ENCODE measurements at places on chromosomes 5 and 9.

DNA sequence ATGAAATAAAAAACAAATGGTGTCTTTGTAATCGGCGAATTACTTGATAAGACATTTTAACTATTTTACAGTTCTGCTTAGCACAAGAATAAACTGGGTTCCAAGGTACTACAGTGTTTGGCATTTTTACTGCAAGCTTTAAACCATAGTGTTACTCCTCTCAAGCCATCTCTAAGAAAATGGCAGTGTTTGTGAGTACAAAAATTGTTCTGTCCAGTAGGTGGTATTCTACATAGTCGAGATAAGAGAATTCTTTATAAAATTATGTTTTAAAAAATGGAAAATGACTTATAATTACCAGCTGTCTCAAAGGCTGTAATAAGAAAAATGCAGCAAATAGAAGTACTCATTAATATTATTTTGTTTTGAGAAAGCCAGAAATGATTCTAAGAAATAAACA, 3.2 kb downstream of the SMIM15 start:
- H3K4me1 ChIP-seq: peaks cover 4% of the 10 kb centered on the region
- H3K27ac ChIP-seq: no peak overlapping the region
- peaks cover 54% of the 10 kb centered on the region for H3K36me3 ChIP-seq
- no peak for DNase-seq
- H3K4me3 ChIP-seq: no peak overlapping the region

- H3K27me3 ChIP-seq: no peaks in the 10 kb centered on the region
- H3K4me3 ChIP-seq: no peak overlapping the region
- no peak for DNase-seq
- H3K36me3 ChIP-seq: peaks cover 7% of the 10 kb centered on the region
- H3K4me1 ChIP-seq: no peaks in the 10 kb centered on the region
Measured at GRCh38 chr5:97112230-97112629, 30.2 kb downstream of the LIX1 start.

- no peaks in the 10 kb centered on the region for H3K4me1 ChIP-seq
- H3K4me3 ChIP-seq: peak overlapping the region; percentile 24
- H3K27me3 ChIP-seq: peaks cover 13% of the 10 kb centered on the region
- no peaks in the 10 kb centered on the region for H3K36me3 ChIP-seq
Measured at GRCh38 chr5:73437777-73438644, 10.6 kb downstream of the FOXD1 start.

GRCh38 chr5:93503598-93504067, 77.4 kb downstream of the NR2F1-AS1 start:
- H3K36me3 ChIP-seq: peaks cover 2% of the 10 kb centered on the region
- no peak overlapping the region for H3K4me3 ChIP-seq
- DNase-seq: no peak

- no peaks in the 10 kb centered on the region for H3K36me3 ChIP-seq
- H3K27me3 ChIP-seq: no peaks in the 10 kb centered on the region
- peaks cover 7% of the 10 kb centered on the region for H3K4me1 ChIP-seq
- no peak overlapping the region for H3K27ac ChIP-seq
- no peak overlapping the region for H3K4me3 ChIP-seq
- DNase-seq: no peak
Measured at GRCh38 chr9:123601828-123602227, 245.8 kb downstream of the CRB2 start.

GRCh38 chr5:68178579-68178978, 37.0 kb upstream of the PIK3R1 start:
- no peaks in the 10 kb centered on the region for H3K36me3 ChIP-seq
- no peaks in the 10 kb centered on the region for H3K4me1 ChIP-seq
- no peaks in the 10 kb centered on the region for H3K27me3 ChIP-seq
- no peak overlapping the region for H3K27ac ChIP-seq

- H3K4me1 ChIP-seq: no peaks in the 10 kb centered on the region
- H3K27me3 ChIP-seq: no peaks in the 10 kb centered on the region
Measured at GRCh38 chr5:136037001-136037705, 8.4 kb downstream of the TGFBI start.

DNA sequence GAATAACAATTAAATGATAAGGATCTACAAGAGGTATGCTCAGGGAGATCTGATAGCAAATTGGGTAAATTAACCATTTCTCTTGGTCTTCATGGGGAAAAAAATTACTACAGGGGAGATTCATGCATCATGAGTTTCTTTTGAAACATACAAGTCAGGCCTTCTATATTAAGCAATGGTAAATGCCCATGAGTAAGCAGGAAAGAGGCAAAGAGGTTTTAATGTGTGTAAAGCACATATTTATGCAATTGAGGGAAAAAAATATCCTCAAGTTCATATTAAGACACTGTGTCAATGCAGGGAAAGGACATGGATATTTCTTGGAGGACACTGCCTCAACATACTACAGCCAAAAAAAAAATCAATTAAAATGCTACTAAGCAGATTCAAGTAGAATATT, 73.4 kb upstream of the NR4A3 start:
- H3K36me3 ChIP-seq: no peaks in the 10 kb centered on the region
- peaks cover 3% of the 10 kb centered on the region for H3K4me1 ChIP-seq
- no peaks in the 10 kb centered on the region for H3K27me3 ChIP-seq
- DNase-seq: no peak
- no peak overlapping the region for H3K4me3 ChIP-seq

GRCh38 chr9:13383855-13384254, 104.4 kb upstream of the MPDZ start:
- no peaks in the 10 kb centered on the region for H3K36me3 ChIP-seq
- DNase-seq: no peak

DNA sequence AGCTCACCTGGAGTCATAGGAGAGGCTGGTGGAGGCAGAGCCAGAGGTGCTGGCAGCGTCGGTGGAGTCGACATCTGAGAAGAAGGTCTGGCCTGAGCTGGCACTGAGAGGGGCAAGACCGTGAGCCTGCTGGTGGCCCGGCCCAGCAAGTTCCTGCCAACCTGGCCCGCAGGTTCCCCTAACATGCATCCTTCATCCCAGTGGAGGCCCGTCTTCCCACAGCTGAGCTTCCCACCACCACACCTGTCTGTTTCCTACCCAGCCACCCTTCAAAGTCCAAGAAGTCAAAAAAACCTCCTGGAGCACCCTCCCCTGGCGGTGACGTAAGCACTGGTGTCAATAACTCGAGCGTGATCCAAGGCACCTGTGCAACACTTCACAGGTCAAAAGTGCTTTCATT, 16.9 kb downstream of the PHF19 start:
- no peak for DNase-seq
- H3K4me3 ChIP-seq: no peak overlapping the region
- no peaks in the 10 kb centered on the region for H3K27me3 ChIP-seq
- H3K27ac ChIP-seq: no peak overlapping the region
- no peaks in the 10 kb centered on the region for H3K4me1 ChIP-seq
- H3K36me3 ChIP-seq: peaks cover 85% of the 10 kb centered on the region

- no peaks in the 10 kb centered on the region for H3K27me3 ChIP-seq
- DNase-seq: no peak
- H3K36me3 ChIP-seq: no peaks in the 10 kb centered on the region
- H3K4me3 ChIP-seq: no peak overlapping the region
- no peak overlapping the region for H3K27ac ChIP-seq
Measured at GRCh38 chr5:124420952-124421351, 325.5 kb downstream of the ZNF608 start.

DNA sequence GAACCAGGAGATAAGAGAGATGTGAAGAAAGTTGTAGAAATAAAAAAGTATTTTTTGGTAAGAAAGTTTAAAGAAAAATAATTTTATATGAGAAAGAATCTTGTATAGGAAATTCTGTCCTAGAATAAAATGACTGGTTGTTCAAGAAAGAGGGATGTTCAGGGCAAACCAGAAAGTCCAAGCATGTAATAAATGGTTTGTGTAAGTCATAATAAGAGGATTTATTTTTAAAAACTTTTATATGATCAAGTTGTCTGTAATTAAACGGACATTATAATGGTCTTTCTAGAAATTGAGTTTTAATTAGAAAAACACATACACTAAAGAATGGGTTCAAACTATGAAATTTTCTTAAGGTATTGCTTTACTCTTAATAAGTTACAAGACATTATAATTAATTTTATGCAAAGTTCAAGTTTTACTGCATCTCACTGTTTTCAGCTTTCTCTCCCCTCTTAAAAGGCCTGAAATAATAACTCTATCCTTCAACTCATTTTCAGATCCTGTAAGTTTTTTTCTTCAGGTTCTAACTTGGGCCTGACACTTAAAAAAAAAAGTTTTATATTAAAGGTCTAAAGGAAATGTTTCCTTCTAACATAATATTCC, 56.1 kb upstream of the ZNF300 start:
- H3K4me1 ChIP-seq: no peaks in the 10 kb centered on the region
- DNase-seq: no peak
- H3K27ac ChIP-seq: no peak overlapping the region
- no peaks in the 10 kb centered on the region for H3K27me3 ChIP-seq
- H3K4me3 ChIP-seq: no peak overlapping the region

DNA sequence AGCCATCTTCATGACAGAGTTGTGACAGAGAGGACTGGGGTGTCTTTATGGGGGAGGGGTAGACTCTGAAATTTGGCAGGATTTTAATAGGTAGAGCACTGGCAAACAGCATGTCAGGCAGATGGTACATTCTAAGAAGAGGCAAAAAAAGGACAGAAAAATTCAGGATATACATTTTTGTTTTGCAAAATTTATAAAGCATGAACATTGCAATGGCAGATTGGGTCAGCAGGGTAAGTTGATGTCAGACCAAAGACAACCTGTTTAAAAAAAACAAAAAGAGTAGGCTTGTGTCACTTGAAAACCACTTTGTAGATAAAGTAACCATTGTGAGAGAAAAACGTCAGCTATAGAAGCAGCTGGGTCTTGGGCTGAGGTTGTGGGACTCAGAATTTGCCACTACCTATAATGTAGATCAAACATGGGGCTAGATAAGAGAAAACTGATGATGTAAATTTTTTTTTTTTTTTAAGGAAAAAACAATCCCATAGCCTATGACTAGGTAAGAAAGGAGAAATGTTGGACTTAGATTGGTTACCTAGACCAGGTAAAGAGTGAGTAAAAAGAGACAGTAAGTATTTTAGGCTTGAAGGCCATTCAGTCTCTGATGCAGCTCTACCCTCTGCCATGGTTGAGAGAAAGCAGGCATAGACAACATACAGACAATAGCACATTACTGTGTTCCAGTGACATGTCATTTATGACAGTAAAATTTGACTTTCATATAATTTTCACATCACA, 8.3 kb downstream of the CAMK4 start:
- no peaks in the 10 kb centered on the region for H3K27me3 ChIP-seq
- no peaks in the 10 kb centered on the region for H3K4me1 ChIP-seq
- no peaks in the 10 kb centered on the region for H3K36me3 ChIP-seq
- no peak overlapping the region for H3K27ac ChIP-seq
- no peak overlapping the region for H3K4me3 ChIP-seq
- DNase-seq: no peak

GRCh38 chr5:55495216-55495615, 39.5 kb downstream of the PLPP1 start:
- no peaks in the 10 kb centered on the region for H3K4me1 ChIP-seq
- no peak for DNase-seq
- H3K36me3 ChIP-seq: no peaks in the 10 kb centered on the region
- H3K27ac ChIP-seq: no peak overlapping the region
- no peak overlapping the region for H3K4me3 ChIP-seq

DNA sequence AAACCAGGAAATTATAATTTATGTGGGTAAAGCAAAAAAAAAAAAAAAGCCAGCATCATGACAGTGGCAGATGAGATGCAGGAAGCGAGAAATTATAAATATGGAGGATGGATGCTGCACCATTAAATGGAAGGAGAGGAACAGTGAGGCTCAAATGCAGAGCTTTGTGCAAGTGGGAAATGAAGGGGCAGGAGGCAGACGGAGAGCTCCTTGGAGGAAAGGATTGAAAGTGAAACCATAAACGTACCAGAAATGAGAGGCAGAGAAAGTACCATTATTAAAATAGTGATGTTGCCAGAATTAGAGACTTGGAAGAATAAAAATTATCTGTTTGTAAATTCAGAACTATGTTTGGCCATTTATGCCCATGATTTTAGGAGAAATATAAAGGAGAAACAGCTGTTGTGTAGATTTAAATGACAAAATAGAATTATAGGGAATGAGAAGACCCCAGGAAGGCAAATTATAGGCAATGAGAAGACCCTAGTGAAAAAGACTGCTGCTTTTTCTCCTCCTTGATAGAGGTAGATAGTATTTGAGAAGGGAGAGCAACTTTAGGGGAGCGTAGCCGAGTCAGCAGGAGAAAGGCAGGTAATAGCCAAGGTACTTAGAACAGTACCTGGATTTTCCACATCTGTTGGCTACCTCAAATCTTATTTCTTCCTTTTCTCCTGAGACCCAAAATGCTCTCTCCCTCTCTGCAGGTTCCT, 341.0 kb upstream of the CD180 start:
- no peak for DNase-seq
- H3K4me1 ChIP-seq: no peaks in the 10 kb centered on the region
- H3K4me3 ChIP-seq: no peak overlapping the region
- H3K27me3 ChIP-seq: no peaks in the 10 kb centered on the region

DNA sequence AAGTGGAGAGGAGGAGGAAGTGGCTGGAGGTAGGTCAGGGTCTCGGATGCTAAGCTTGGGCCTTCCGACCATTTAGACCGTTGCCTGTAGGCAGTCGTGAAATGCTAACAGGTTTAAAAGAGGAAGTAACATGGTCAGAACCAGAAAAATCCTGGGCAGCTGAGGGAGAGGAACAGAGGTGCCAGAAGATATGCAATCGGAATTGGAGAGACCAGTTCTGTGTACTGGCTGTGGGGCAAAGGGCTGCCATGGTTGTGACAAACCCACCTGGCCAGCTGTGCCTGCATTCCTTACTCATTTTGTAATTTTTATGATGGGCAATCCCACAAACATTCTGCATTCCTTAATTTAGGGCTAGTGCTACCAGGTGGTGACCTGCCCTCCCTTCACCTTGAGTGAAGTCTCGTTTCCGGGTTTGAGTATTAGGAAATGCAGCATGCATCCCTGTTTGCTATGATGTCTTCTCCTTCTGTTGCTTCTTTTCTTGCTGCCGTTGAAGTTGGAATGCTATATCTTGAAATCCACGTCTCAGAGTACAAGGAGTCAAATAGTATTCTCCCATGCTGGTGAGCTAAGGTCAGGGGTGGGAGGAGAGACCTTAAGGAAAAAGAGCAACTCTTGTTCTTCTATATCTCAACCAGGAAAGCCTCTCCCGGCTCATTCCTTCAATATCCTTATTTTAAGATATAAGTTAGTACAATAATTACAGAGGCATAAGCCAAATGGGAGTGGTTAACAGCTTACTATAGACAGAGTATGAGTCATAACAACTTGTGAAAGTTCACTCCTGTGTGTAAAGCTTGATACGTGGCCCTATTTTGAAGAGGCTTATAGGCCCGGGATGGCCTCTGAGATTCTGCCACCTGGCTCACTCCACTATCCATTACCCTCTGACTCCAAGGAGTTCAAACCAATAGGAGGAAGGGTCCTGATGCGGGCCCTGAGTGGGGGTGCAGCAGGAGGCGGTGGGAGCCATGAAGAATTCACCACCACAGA, 37.0 kb downstream of the B4GALT1 start:
- H3K4me3 ChIP-seq: no peak overlapping the region
- peaks cover 2% of the 10 kb centered on the region for H3K4me1 ChIP-seq
- no peaks in the 10 kb centered on the region for H3K36me3 ChIP-seq

- H3K4me3 ChIP-seq: no peak overlapping the region
- no peak overlapping the region for H3K27ac ChIP-seq
- no peaks in the 10 kb centered on the region for H3K36me3 ChIP-seq
- H3K4me1 ChIP-seq: peaks cover 14% of the 10 kb centered on the region
- no peak for DNase-seq
- H3K27me3 ChIP-seq: no peaks in the 10 kb centered on the region
Measured at GRCh38 chr5:143201589-143201988, 201.9 kb downstream of the NR3C1 start.

Data from neuronal stem cell (in vitro differentiated cells).